Cardiac atrium fibroblast (primary cell): ENCODE measurements at places on chromosomes 11 and 22. TPM values are rescaled to one million over a fixed set of nuclear protein-coding genes. Genes with fewer than 3 reads are reported as not detected.

The DCDC1 gene
- total RNA-seq = not detected in 2 replicates

The GDPD4 gene
- total RNA-seq = not detected in 2 replicates

The SLC37A2 gene
- 0.16 and 0.18 TPM in 2 replicates for total RNA-seq

The BBOX1 gene
- not detected in 2 replicates for total RNA-seq

The MRGPRF gene
- total RNA-seq = 4.9 and 9.4 TPM in 2 replicates

The SAA4 gene
- not detected in 2 replicates for total RNA-seq

The KRTAP5-7 gene
- not detected in 2 replicates for total RNA-seq
